ENCODE measurements at places on chromosomes 1 and 21.

DNA sequence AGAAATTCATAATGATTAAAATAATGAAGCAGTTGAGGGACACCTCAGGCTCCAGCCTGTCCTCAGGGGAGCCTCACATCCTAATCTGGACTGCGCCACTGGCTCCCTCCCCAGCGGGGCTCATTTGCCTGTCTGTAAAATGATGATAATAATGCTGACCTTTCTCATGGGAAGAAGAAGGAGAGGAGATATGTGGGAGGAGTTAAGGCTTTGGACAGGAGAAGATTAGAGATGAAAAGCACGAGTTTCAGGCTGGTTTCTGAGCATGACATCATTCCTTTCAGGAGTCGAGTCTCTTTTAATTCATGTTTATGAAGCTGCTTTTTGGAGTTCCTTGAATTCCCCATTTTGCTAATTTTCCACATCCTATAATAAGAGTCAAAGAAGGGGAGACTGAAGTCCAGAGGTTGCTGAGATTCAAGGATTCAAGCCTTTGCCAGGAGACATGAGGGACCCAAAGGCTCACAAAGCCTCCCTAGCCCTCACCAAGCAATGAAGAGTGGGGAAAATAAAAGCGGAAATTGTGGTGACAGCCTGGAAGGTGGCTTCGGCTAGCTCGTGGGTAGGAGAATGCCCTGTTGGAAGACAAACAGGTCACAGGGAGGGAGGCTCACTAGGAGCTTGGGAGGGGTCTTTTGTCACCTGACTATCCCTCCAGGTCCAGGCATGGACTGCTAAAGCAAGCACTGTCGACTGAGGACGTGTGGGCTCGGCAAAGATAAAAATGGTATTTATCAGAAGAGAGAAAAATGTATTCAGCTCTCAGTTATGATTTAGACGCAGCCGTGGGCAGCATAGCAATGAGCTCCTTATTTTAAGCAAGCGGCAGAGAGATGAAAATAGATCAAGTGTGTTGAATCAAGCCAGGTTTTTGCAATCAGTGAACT, 27.5 kb upstream of the STMN1 start:
- DNase-seq, result no peak

GRCh38 chr1:237814319-237814924, 76.3 kb downstream of the ZP4 start:
- DNase-seq, result no peak

- DNase-seq, result no peak
Observed at GRCh38 chr1:227357171-227357926, 39.1 kb upstream of the CDC42BPA start.

- DNase-seq, result no peak
Observed at GRCh38 chr1:156822680-156823079, 6.0 kb upstream of the SH2D2A start.

DNA sequence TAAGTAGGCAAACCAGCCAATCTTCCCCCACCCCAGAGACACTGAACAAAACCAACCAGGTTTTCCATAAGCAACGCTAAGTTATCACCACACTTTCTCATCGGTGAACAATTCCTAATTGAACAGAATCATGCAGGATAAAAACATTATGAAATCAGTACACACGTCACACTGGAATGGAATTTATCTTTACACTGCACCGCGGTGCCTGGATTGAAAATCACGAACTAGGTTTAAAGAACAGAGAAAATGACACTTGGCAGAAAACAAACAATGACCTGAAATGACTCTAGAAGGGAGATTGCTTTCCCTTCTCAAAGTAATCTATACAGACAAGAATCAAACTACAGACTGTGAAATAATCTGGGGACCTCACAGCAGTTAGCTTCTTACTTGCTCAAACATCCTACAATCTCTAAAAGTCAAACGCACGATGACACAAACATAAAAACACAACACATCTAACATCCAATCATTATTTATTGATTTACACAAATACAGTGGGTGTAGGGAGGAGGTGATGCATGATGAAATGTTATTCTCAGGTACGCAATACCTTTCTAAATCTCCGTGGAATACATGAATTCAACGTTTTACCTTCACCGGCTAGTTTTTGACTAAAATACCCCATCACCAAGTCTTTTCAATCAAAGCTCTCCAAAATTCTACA, 1.9 kb downstream of the EIF4G3 start:
- no peak for DNase-seq

- no peak for DNase-seq
Observed at GRCh38 chr1:245444147-245444828, 289.5 kb downstream of the KIF26B start.

- DNase-seq, result no peak
Observed at GRCh38 chr1:27299385-27300271, 22.3 kb upstream of the TMEM222 start.

- no peak for DNase-seq
Observed at GRCh38 chr21:45119812-45120211, 45.4 kb downstream of the ADARB1 start.

DNA sequence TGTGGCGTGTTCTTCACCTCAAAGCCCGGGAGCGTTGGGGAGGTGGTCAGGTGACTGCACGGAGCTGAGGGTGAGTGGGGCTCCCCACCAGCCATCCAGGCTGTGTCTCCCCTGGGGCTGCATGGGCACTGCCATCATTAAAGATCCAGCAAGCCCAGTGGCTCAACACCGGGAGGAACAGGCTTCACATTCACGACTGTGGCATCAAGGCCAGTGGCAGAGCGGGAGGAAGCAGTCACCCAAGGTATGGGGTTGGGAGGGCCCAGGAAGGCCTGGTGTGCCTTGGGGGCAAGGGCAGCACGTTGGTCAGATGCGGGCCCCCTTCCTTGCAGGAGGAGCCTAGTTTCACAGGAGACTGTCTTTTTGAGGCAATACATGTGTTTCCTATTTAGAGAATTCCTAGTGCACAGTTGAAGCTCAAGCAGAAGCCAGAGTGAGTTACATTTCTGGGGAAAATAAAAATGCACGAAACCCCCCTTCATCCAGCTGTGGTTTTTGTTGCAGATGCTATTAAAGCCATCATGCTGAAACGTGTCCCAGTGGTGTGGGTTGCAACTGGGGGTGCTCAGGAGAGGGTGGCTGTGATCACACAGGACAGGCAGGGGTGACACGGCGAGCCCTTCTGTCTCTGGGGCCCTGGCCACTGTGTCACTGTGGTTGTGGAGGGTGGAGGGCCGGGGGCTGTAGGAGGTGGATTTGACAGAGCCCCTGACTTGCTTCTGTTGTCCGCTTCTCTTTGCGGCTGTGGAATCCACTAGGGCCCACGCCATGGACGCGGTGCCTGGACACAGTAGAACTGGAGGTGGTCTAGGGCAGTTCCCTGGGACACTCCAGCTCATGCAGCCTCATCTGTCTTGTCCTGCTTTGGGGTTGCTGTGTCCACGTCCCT, 34.1 kb downstream of the SNAP47 start:
- no peak for DNase-seq

DNA sequence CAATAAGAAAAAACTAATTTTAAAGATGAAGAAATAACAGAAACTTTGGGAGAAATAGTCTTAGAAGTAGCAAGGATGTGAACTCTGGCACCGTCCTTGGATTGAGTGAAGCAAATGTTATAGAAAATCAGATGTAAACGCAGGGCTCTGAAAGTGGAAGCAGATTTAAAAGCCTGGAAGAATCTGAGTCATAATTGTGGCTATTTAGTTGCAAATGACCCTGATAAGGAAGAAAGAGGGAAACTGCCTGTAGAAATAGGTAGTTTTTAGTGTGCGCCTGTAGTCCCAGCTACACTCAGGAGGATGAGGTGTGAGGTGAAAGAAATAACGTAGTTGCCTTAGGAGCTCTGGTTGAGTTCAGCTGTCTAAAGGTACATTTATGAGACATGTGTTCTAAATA, 101.0 kb downstream of the NGF start:
- no peak for DNase-seq

DNA sequence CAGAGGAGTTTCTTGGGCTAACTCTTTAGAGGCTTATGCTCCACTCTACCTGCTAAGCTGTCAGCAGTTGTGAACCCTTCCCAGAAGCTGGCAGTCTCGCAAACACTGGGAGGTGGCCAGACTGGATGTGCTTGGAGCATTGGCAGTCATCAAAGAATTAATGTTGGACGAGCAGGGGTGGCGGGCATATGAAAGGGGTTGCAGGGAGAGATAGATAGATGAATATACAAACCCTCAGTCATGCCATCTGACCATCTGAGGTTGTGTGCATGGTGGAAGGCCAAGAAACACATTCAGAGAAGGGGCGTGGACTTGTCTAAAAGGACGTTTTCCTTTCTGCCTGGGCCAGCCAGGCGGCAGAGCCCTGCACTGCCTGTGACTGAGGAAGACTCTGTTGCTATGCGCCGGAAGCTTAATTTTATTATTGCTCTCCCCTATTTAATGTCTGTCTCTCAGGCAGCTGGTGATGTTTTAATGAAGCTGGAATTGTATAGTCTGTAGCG, 164.4 kb downstream of the PBX1 start:
- no peak for DNase-seq

DNA sequence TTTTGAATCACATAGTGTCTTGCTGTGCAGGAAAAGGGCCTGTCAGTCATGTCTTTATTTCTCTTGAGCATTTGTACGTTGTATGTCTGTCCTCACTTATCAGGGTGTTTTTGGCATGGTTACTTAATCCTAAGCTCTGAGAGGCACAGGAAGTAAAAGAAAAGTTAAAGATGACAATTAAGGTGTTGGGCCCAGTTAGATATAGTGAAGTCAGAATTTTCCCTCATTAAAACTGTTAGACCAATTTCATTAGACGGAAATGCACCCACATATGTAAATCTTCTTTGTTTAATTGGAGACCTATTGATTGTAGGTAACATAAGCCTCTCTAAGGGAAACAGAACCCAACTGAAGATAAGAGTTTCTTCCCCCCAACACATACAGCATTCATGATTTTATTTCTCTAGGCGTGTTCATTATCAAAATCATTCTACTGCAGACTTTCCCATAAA, 21.9 kb downstream of the NFIA start:
- DNase-seq, result no peak

DNA sequence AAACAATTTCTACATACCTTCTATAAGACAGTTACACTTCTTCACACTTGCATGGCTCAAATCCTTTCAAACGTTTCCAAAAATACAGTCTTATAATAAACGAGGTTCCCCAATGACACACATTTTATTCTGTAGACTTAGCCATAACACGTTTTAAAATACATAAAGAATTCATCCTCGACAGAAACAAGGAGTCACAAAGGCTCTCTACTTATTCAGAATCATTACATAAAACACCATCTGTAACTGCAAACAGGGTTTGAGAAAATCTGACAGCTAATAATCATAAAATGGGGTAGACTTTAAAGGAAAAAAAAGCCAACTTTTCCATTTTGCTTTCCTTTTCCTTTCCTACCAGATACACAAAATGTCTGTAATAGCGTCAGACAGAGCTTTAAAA, 1.8 kb downstream of the PIK3R3 start:
- DNase-seq, result no peak

DNA sequence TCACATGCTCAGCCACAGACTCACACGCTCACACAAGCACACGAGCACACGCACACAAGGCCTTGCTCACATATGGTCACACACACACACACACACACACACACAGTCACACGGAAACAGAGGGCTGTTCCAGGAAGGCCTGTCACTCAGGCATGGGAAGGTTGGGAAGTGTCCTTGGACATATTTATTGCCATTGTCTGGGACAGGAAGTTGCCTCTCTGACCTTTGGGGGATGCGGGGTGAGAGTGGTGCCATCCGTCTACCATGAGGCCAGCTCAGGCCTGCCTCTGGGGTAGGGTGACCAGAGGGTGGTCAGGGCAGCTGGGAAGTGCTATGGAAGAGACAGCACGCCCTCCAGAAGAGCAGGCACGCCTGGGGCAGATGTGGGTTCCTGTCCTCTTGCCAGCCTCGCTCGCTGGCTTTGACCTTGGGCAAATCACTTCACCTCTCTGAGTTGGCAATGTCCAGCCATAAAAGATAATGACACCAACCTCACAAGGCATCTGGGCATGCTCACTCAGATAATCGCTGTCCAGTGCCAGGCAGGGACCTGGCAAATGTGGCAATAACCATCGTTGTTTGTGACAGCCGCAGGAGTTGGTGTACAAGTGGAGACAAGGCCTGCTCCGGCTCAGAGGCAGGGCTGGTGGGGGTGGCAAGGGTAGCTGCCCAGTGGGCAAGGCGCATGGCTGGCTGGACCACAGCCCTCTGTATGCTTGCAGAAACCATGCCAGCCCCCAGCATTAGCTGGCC, 8.0 kb upstream of the GUCA2A start:
- DNase-seq, result no peak

DNA sequence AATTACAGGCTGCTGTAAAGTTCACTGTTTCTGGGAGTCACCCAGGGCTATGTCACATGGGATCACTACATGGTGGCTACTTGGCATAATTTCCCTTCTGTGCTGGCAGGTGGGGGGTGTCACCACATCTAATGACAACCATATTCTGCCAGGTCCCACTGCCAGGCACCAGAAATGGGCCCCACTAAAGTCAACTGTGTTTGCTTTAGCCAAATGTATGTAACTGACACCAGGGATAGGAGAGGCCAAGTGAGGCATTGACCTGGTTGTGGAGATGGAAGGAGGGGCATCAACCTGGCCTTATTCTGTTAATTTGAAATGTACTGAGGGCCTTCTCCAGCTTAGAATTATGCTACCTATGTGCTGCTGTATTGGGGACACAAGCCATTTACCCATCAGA, 370.6 kb upstream of the PROX1 start:
- DNase-seq, result no peak

- no peak for DNase-seq
Observed at GRCh38 chr1:7263021-7263960, 478.0 kb downstream of the CAMTA1 start.

Measured in stimulated activated naive CD4-positive, alpha-beta T cell treated with Interleukin-2 at 50 U/mL for 16 hours (primary cell).